ENCODE measurements at places on chromosomes 16 and 17.
A peak's percentile ranks its signal among the peaks of the same experiment; 100 is the strongest.

GRCh38 chr17:41467561-41467960, 375 bp upstream of the KRT32 start:
- DNase-seq: no peak

- DNase-seq: no peak
Observed at GRCh38 chr16:35146723-35147458, 1687.5 kb downstream of the TP53TG3F start.

- DNase-seq: no peak
Observed at GRCh38 chr16:57178196-57178595, 7.6 kb downstream of the PSME3IP1 start.

GRCh38 chr17:40678902-40679522, 14.0 kb upstream of the KRT222 start:
- no peak for DNase-seq

- no peak for DNase-seq
Observed at GRCh38 chr17:78573955-78574354, 3.2 kb downstream of the DNAH17 start.

DNA sequence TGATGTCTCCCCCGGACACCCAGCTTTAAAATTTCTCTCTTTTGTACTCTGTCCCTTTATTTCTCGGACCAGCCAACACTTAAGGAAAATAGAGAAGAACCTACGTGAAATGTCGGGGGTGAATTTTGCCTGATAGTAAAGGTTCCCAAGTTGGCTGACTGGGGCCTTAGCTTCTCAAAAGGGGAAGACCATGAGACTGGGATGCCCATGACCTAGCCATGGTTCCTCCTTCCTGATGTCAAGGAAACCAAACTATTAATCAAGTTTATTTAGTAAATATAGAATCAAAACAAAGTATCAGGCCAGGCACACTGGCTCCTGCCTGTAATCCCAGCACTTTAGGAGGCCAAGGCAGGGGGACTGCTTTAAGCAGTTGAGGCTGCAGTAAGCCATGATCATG, 2.4 kb upstream of the EIF1 start:
- DNase-seq: no peak

DNA sequence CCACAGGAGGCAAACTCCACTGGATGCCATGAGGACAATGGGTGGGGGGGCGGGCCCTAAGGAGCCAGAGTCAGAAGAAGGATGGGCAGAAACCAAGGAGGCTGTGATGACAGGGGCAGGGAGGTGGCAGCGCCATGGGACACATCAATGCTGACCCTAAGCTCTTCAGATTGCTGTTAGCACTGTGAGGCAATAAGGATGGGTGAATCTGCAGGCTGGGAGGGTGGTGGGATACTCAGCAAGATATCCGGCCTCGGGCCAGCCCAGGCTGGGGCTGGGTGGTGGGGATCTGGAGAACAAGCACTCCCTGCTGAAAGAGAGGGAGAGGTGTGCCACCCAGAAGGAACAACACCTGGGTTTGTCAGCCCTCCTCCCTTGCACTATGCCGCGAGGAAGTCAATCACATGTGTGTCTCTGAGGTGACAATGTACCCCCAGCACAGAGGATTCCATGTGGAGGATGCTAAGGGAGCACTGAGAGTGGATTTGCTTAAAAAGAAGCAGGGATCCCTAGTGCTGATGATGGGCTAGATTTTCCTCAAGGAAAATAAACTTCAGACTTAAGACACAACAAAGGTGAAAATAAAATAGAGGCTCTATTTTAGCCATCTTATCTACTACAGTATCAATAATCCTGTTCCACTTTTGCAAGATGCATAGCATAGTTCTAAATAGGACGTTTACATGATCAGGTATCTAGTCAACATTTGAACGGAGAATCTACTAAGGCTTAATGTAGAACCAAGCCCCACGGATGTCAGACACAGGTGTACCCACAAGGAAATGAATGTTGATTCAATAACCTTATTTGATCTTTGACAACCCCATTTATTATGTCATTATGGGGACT, 22.6 kb downstream of the SMPD3 start:
- no peak for DNase-seq

DNA sequence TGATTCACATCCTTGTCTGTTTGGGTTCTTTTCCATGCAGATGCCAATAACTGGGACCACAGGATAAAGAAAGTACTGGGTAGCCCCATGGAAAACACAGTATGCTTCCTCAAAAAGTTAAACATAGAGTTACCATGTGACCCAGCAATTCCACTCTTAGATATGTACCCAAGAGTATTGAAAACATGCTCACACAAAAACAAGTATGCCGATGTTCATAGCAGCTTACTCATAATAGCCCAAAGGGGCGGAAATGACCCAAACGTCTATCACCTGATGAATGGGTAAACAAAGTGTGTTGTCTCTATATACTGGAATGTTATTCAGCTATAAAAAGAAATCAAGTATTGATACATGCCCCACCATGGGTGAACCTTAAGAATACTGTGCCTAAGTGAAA, 55.4 kb downstream of the CYB5B start:
- DNase-seq: no peak

DNA sequence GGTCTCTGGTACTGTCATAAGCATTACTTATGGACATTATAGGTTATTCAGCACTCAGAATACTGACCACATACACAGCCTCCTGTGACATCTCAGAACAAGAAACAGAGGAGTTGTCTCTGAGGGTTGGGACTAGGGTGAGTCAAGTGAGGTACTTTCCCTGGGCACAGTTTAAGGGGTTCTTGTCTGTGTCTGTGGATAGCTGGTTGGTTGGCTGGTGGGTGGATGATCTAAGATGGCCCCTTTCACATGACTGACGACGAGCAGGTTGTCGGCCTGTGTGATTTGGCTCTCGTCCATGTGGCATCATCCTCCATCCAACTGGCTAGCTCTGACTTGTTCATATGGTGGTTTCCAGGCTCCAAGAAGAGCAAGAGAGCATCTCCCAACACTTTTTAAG, 163.9 kb downstream of the PRKCB start:
- no peak for DNase-seq

DNA sequence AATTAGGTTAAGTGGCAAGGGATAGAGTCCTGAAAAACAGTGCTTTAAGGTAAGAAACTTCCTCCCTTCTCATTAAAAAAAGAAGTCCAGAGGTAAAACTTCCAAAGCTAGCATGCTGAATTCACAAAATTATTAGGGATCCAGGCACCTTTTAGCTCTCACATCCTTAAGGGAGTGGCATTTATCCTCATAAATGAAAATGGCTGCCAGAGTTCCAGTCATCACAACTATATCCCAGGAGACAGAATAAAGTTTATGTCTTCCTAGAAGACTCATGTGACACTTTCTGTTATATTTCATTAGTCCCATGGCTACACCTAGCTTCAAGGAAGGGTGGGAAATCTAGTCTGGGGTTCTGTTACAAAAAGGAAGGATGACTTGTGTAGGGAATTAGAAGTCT, 23.3 kb upstream of the ADORA2B start:
- no peak for DNase-seq

GRCh38 chr17:32116937-32117336, 25.4 kb upstream of the RHOT1 start:
- no peak for DNase-seq

GRCh38 chr17:10210151-10210574, 11.8 kb upstream of the GAS7 start:
- peak; percentile 79 for DNase-seq

GRCh38 chr17:39264119-39264518, 38.4 kb upstream of the STAC2 start:
- no peak for DNase-seq

GRCh38 chr16:79559532-79559931, 41.0 kb downstream of the MAF start:
- no peak for DNase-seq

DNA sequence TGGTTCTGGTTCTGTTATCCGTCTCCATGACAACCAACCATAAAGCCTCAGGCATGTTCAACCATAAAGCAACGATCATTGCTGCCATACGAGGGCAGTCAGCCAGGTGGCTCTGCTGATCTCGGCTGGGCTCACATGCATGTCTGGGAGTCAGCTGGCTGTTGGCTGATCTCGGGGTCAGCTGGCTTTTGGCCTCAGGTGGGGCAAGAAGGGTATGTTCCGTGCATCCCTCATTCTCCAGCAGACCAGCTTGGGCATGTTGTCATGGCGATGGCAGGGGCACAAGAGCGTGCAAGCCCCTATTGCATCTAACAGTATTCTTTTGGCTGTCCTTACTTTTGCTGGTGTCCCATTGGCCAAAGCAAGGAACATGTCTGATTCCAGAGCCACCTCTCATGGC, 86.2 kb downstream of the ABCC6 start:
- DNase-seq: no peak

DNA sequence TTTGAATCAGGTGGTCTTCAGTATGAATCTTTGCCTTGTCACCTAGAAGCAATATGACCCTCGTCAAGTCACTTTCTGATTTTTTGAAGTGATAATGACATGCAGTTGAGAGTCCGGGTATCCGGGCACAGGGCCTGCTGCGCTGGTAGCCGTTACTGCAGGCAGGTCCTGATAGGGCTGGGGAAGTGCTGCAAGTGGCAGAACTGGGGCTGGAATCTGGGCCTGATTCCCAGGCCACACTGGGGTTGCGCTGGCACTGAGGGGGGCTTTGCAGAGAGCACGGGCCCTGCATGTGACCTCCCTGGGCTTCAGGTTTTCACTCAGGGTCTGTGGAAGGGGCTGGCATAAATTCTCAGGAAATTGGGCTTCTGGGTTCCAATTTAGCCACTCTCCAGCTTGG, 3.0 kb downstream of the PPP4C start:
- DNase-seq: no peak

GRCh38 chr16:88468275-88469129, 15.4 kb downstream of the ZFPM1 start:
- no peak for DNase-seq

GRCh38 chr16:80158766-80159165, 382.0 kb upstream of the DYNLRB2 start:
- DNase-seq: no peak

GRCh38 chr16:87491522-87492290, 1.1 kb downstream of the ZCCHC14 start:
- DNase-seq: no peak

DNA sequence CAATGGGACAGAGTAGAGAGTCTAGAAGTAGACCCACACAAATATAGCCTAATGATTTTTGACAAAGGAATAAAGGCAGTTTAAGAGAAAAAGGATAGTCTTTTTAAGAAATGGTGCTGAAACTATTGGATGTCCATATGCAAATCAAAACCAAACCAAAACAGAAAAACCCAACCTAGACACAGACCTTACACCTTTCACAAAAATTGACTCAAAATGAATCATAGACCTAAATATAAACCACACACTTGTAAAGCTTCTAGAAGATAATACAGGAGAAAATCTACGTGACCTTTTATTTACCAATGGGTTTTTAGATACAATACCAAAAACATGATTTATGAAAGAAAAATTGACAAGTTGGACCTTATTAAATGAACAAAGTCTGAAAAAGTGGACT, 66.4 kb upstream of the MPHOSPH6 start:
- no peak for DNase-seq

DNA sequence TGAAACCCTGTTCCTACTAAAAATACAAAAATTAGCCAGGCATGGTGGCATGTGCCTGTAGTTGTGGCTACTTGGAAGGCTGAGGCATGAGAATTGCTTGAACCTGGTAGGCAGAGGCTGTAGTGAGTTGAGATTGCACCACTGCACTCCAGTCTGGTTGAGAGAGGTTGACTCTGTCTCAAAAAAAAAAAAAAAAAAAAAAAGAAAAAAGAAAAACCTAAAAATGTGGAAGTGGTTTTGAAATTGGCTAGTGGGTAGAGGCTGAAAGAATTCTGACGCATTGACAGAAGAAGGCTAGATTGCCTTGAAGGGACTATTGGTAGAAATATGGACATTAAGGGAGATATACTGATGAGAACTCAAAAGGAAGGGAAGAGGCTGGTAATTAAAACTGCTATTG, 33.6 kb upstream of the CPPED1 start:
- no peak for DNase-seq

GRCh38 chr16:11706180-11706742, 36.4 kb downstream of the TXNDC11 start:
- no peak for DNase-seq

DNA sequence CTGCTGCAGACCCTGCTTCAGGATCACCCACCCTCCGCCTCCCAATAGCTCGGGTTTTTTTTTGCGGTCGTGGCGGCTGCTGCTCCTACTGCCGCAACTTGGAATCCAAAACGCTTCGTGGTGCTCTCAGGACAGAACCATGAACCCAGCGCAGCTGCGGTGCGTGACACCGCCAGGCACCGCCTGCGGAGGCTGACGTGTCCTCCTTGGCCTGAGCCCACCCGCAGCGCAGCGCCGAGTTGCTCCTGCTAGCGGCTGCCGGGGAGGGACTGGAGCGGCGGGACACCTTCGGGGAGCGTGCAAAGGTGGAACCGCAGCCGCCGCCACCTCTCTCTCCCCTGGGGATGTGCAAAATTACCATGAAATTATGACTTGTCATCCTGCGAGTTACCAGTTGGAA, 1893.0 kb downstream of the TP53TG3F start:
- DNase-seq: no peak

GRCh38 chr16:12646098-12646489, 157.6 kb downstream of the CPPED1 start:
- no peak for DNase-seq

DNA sequence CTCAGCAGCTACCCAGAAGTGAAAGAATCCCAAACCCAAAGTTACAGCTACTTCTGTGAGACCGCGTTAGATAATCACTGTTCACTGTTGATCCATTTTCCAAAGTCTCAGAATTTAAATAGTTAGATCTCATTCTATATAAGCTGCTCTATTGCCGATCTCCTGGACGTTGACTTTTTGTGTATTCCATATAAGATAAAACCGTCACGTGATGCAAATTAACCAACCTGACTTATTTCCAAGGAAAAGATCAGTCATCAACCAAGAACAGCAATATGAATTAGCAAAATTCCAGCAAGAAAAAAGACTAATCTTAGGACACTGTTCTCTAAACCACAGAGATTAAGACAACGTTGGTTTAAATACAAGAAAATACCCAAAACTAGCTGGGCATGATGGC, 8.3 kb downstream of the ACOX1 start:
- DNase-seq: no peak

DNA sequence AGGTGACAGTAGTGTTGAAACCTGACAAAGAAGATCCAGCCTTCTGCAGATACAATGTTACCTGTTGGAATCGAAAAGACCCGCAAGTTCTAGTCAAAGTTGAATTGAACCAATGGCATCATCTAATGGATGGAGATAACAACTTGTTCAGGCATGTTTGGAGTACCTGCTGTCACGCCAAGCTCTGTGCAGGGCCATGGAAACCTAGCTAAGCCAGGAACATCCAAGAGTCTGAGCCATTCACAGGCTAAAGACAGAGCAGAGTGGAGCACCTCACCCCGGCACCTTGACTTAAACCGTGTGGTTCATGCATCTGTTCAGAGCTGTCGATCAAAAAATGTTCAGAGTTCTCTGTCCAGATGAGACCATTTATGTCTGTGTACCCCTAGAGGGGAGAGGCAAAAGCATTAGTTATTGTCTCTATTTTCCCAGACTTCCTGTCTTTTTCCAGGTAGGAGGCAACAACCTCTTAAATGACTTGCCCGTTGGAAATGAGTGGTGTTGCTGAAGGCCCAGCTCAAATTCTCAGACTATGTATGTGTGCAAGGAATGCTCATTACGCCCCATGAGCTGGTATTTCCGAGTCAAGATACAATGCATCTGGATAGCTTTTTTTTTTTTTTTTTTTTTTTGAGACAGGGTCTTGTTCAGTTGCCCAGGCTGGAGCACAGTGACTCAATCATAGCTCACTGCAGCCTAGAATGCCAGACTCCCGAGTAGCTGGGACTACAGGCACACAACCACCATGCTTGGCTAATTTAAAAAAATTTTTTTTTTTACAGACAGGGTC, 44.9 kb upstream of the XYLT1 start:
- DNase-seq: no peak
